ENCODE measurements at places on chromosomes 13 and 19. TPM values are rescaled to one million over a fixed set of nuclear protein-coding genes. Genes with fewer than 3 reads are reported as not detected.

DNA sequence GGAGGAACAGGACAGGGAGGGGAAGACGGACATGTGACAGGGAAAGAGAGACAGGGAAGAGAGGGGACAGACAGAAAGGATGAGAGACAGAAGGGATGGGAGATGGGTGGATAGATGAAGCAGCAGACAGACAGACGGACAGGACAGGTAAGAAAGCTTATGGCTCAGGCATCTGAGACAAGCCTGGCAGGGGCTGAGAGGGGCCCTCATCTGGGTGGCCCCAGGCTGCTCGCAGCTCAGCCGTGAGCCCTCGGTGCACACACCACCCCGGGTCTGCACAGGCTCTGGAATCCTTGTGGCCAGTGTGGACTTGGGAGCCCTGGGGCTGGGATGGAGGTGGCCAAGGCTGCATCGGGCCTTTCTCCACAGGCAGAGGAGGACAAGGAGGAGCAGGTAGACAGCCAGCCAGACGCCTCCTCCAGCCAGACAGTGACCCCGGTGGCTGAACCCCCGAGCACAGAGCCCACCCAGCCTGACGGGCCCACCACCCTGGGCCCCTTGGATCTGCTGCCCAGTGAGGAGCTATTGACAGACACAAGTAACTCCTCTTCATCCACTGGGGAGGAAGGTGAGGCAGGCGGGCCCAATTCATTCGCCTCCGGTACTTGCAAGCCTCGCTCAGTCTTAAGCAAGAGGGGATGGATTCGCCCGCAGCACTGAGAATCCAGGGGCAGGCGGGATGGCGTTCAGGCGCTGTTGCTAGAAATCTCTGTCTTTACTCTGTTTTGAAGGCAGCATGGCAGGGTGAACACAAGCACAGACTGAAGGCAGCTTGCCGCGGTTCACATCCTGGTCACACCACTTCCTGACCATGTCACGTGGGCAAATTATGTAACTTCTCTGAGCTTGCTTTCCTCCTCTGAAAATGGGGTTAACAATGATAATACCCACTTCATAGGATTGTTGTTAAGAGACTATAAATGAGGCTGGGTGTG, 14.0 kb downstream of the GRAMD1A start:
- DNase-seq: no peak

DNA sequence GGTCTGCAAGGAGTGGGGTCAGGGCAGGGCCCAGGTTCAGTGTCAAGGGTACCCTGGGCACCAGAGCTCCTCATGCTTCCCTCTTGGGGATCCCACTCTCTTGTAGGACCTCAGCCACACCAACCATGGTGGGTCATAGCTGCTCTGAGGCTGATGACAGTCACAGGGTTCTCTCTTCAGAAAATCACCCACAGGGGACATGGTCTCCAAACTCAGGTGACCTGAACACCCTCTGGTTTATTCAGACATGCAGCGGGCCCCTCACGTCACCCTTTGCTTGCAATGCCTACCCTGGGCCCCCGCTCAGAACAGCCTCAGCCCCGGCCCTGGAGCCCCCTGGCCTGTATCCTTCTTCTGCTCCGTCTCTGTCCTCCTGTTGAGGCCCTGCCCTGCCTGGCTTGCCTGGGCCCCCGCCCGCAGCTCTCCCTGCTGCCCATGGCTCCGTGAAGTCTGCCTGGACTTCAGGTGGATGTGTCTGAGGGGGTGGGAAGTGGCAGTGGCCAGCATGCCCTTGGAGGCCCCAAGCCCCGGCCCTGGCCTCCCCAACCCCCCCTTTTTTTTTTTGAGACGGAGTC, 20.4 kb downstream of the CHERP start:
- no peak for DNase-seq

DNA sequence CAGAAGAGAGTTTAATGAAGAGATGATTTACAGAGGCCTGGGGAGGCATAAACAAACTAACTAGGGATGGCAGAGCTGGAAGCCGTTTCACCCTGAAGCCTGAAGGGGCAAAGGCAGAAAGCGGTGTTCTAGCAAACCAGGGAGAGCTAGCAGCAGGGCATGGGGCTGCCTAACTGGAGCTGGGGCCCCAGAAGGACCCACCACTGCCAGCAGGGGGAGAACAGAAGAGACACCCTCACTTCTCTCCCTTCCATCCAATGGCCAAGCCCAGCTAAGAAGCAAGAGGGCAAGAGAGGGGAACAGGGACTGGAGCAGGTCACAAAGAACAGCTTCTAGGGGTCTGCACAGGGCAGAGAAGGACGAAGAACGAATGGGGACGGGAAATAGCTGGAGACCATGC, 195.5 kb downstream of the KATNAL1 start:
- no peak for DNase-seq

DNA sequence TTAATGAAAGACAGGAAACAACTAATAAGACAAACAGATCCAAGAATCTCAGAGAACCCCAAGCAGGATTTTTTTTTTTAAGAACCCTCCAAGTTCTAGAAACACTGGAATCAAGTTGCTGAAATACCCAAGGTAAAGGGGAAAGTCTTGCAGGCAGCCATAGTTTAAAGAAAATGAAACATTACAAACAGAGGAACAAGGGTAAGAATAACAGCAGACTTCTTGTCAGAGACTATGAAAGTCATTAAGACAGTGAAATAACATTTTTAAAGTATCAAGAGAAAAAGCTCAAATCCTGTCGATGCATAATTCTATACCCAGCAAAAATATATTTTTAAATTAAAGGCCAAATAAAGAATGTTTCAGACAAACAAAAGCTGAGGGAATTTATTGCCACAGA, 67.1 kb downstream of the WASF3 start:
- no peak for DNase-seq

GRCh38 chr13:99385940-99386339, 78.7 kb upstream of the GPR183 start:
- DNase-seq: no peak

GRCh38 chr19:13942023-13942684, 3.9 kb upstream of the PODNL1 start:
- DNase-seq: no peak

DNA sequence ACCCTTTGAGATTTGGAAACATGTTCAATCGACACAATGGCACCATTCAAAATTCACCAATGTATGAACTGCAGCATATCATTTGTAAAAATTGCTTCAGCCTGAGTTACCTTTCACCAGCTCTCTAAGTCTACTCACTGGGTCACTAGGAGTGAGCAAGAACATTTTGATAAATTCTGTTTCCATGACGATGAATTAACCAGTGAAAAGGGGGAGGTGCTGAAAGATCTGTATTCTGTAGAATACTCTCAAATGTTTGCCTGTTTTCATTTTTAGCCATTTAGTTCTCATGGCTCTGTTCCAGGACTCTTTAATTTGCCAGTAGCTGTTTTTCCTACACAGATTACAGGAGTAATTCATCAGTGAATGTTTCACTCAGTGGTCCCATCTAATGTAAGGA, 883.4 kb downstream of the DIAPH3 start:
- DNase-seq: no peak

GRCh38 chr13:60043262-60043661, 120.5 kb downstream of the DIAPH3 start:
- DNase-seq: no peak

DNA sequence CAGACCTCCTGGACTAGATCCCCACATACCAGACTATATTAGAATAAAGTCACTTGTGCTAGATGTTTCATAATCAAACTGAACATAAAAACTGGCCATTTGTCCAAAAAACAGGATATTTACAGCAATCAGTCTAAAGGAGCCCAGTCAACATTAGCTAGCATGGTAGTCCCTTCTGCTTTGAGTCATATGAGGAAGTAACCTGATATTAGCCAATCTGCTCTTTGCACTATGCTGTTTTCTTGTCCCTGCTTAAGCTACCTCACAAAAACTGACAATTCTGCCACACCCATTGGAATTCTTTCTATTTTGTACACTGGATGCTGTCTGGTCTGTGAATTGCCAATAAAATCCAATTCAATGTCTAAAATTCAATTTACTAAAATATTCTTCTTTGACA, 1824.2 kb downstream of the OLFM4 start:
- no peak for DNase-seq

DNA sequence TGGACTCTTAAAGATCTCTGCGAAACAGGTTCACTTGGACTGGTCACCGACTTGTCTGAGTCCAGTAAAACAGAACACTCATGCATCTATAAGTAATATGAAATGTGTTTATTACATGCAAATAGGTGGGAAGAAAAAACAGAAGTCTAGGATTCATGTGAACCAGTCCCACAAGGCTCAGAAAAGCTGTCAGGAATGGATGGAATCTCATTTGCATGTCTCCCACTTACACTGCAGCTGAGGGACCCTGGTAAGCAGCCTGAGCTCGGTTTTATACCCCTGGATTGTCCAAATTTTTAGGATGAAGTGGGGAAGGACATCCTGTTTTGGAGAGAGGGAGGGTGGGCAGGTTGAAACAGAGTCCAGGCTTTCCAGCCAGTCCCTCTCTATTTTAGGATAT, 1545.1 kb upstream of the PCDH20 start:
- DNase-seq: no peak

- no peak for DNase-seq
Measured at GRCh38 chr19:31334849-31335624, 14.2 kb downstream of the TSHZ3 start.

DNA sequence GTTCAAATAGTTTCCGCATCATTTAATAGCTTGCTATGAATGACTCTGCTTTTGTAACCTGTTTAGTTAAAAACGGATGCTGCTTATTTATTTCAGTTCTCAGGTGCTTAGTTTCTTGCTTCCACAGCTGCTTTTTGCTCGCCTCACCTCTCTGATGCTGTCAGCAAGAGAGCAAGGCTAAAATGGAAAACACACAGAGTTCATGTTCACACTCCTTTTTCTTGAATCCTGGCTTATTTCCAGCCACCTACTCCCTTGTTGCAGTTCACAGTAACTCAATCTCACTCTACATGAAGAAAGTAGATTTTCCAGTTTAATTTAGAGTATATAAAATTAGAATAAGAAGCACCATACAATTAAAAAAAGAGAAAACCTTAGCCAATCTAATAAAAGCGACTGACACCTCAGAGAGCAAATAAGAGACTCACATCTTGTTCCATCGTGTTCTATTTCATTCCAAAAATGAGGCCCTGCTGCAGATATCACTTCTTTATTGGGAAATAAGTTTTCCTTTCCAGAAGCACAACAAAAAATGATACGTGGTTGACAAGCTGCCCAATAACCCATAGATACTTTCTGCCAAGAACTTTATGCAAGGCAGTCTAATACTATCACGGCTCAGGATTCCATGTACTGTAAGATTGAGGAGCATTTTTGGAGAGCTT, 326.1 kb upstream of the SLITRK1 start:
- DNase-seq: no peak

DNA sequence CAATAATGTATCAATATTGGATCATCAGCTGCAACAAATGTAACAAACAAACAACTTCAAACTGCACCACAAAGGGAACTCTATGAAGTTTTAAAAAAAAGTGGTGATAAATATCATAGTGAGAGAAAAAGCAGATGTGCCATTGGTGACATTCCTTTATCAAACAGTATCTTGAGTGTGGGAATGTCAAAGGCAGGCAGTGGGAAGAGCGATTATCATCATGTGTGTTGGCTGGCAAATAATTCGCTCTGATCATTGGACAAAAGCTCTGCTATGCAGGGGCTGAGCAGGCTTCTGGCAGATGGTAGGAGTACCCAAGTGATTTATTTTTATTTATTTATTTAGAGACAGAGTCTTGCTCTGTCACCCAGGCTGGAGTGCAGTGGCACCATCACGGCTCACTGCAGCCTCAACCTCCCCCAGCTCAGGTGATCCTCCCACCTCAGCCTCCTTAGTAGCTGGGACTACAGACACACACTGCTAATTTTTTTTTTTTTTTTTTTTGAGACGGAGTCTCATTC, 55.9 kb upstream of the RANBP3 start:
- peak; percentile 22 for DNase-seq

DNA sequence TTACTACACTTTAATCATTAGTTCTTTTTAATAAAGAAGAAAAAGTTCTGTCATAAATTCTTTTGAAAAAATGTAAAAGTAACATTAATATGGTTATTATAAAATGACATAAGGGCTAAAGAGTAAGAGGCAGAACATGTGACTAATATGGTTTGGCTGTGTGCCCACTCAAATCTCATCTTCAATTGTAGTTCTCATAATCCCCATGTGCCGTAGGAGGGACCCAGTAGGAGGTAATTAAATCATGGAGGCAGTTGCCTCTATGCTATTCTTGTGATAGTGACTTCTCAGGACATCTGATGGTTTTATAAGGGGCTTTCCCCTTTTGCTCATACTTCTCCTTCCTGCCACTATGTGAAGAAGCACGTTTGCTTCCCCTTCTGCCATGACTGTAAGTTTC, 104.5 kb downstream of the UGGT2 start:
- no peak for DNase-seq

DNA sequence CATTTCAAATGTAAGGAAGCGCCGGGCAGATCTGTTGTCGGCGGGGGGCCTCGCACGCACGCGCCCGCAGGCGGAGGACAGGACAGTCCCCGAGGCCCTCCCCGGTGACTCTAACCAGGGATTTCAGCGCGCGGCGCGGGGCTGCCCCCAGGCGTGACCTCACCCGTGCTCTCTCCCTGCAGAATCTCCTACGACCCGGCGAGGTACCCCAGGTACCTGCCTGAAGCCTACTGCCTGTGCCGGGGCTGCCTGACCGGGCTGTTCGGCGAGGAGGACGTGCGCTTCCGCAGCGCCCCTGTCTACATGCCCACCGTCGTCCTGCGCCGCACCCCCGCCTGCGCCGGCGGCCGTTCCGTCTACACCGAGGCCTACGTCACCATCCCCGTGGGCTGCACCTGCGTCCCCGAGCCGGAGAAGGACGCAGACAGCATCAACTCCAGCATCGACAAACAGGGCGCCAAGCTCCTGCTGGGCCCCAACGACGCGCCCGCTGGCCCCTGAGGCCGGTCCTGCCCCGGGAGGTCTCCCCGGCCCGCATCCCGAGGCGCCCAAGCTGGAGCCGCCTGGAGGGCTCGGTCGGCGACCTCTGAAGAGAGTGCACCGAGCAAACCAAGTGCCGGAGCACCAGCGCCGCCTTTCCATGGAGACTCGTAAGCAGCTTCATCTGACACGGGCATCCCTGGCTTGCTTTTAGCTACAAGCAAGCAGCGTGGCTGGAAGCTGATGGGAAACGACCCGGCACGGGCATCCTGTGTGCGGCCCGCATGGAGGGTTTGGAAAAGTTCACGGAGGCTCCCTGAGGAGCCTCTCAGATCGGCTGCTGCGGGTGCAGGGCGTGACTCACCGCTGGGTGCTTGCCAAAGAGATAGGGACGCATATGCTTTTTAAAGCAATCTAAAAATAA, 18.2 kb downstream of the IL17D start:
- no peak for DNase-seq

RASIP1 gene
- total RNA-seq: 21.2 TPM

CCNA1 gene
- 1.3 TPM for total RNA-seq

C3 gene
- total RNA-seq: 718 TPM

KRTDAP gene
- not detected for total RNA-seq

IRGC gene
- total RNA-seq: not detected

HAUS5 gene
- 19.2 TPM for total RNA-seq

SERP2 gene
- 10.6 TPM for total RNA-seq

KIR3DL2 gene
- total RNA-seq: not detected

Data from ureter (tissue), 1 donor.